ENCODE measurements at places on chromosomes 7 and 10. TPM values are rescaled to one million over a fixed set of nuclear protein-coding genes. Genes with fewer than 3 reads are reported as not detected.

The GNAT3 gene
- not detected for total RNA-seq

The CUEDC2 gene
- 52.5 TPM for total RNA-seq

The ECHDC3 gene
- total RNA-seq: 4.4 TPM

The LAMTOR4 gene
- total RNA-seq: 90.4 TPM

Measured in smooth muscle cell of bladder (primary cell).